ENCODE measurements at places on chromosomes 5 and 9. TPM values are rescaled to one million over a fixed set of nuclear protein-coding genes. Genes with fewer than 3 reads are reported as not detected.

Gene ADCY2
- 1.7 TPM for total RNA-seq

Gene CBY3
- 0.36 TPM for total RNA-seq

Gene CNTLN
- 13.3 TPM for total RNA-seq

Gene SLC46A2
- total RNA-seq = not detected

Gene CDC42SE2
- total RNA-seq = 32.4 TPM

Gene SPATA31D4
- total RNA-seq = not detected

Gene IL7R
- 1.7 TPM for total RNA-seq

Gene MYOZ3
- total RNA-seq = 1.3 TPM

Gene PPP1R26
- 16.4 TPM for total RNA-seq

Gene DTWD2
- 13.6 TPM for total RNA-seq

Gene OR1Q1
- not detected for total RNA-seq

Gene PCDHAC2
- total RNA-seq = not detected

Gene TAF11L10
- not detected for total RNA-seq

Gene PLAC8L1
- 0.73 TPM for total RNA-seq

Gene ABO
- not detected for total RNA-seq

Gene PCA3
- total RNA-seq = 0.34 TPM

Gene FOXE1
- total RNA-seq = not detected

Gene SLC6A3
- total RNA-seq = not detected

Gene CD180
- not detected for total RNA-seq

Gene OSMR
- 28.0 TPM for total RNA-seq

Gene AIF1L
- 62.6 TPM for total RNA-seq

Gene PPP3R2
- total RNA-seq = not detected

Gene LCN15
- total RNA-seq = not detected

Gene TRIP13
- 50.0 TPM for total RNA-seq

All from melanocyte of skin (primary cell).